Muscle of leg (tissue), 16 donors: ENCODE measurements at places on chromosomes 3 and 15. TPM values are rescaled to one million over a fixed set of nuclear protein-coding genes. Genes with fewer than 3 reads are reported as not detected.

Gene THRB
- total RNA-seq = 3.1 TPM

Gene TRAIP
- 4.5 TPM for total RNA-seq

Gene TMC3
- 0.04 TPM for total RNA-seq

Gene WDR72
- 0.22 TPM for total RNA-seq

- H3K27ac ChIP-seq = no peak overlapping the region
- H3K4me3 ChIP-seq = no peak overlapping the region
- H3K36me3 ChIP-seq = no peaks in the 10 kb centered on the region
- no peaks in the 10 kb centered on the region for H3K4me1 ChIP-seq
- DNase-seq = no peak
These were observed 21.9 kb downstream of the SLCO2A1 start for GRCh38 chr3:134007819-134008218.

DNA sequence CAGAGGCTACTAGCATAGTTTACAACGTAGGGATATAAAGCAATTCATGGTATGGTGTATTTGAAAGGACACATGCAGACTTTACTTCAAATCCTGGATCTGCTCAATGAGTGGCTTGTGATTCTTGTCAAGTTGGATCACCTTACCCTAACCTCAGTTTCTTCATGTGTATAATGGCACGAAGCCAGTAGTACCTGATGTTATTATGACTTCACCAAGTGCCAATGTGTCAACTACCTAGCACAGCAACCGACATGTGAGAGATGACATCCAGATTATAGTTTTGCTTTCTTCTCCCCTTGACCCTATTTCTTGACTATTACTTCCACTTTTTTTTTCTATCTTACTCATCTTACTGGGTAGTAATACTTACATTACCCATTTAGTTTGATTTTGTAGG lies 304.5 kb downstream of the RBMS3 start:
- no peak for DNase-seq
- H3K4me1 ChIP-seq = peaks cover 2% of the 10 kb centered on the region
- no peak overlapping the region for H3K27ac ChIP-seq
- no peaks in the 10 kb centered on the region for H3K36me3 ChIP-seq
- H3K4me3 ChIP-seq = no peak overlapping the region
- H3K27me3 ChIP-seq = no peaks in the 10 kb centered on the region

- H3K36me3 ChIP-seq = no peaks in the 10 kb centered on the region
- peak; percentile 82 for DNase-seq
- H3K4me3 ChIP-seq = peak overlapping the region; percentile 73
- H3K27ac ChIP-seq = peak overlapping the region; percentile 52
These were observed 1.7 kb downstream of the RORA start for GRCh38 chr15:61227269-61227949.

- DNase-seq = peak; percentile 57
- H3K4me1 ChIP-seq = no peaks in the 10 kb centered on the region
- H3K4me3 ChIP-seq = no peak overlapping the region
- H3K27ac ChIP-seq = no peak overlapping the region
- H3K36me3 ChIP-seq = no peaks in the 10 kb centered on the region
- H3K27me3 ChIP-seq = peaks cover 2% of the 10 kb centered on the region
These were observed 8.4 kb upstream of the ANP32A start for GRCh38 chr15:68829068-68829467.
